Stimulated activated CD8-positive, alpha-beta memory T cell treated with anti-CD3 and anti-CD28 coated beads, Interleukin-7, amount 100 ng/mL, for 1 hour (primary cell): ENCODE measurements at places on chromosomes 2 and 18.

- no peak for DNase-seq
These were observed 494.8 kb downstream of the CMPK2 start for GRCh38 chr2:6370753-6371551.

DNA sequence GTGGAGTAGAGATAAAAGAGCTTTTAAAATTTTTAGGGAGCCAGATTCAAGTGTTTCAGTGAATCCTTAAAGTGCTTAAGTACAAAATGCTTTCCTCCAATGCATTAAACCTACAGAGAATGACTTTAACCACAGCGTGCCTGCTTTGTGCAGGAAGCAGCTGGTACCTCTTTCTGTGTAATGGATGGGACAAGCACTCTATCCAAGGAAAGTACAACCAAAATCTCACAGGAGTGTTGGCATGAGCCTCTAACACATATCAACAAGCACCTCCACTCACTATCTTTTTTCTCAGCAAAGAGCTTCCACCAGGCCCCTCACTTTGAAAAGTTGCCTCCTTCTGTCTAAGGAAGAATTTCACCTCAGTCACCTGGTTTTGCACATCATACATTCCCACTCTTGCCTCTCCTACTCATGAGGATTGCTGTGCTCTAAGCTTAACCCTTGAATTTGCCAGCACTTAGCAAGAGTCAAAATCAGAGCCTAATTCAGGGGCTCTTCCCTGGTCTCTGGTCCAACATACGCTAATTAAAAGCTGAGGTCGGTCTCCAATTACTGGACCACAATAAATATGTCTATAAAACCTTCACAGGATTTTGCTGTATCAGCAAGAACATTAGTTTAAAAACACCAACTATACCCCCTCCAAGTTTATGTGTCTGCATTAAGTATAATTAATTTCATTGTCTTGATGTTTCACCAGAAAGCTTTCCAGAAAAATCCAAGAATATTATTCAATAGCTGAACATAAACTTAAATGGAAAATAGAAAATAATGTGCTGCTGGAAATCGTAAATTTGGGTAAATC is 68.9 kb downstream of the ZNF521 start:
- DNase-seq = no peak

GRCh38 chr2:18548621-18549020 is 11.8 kb downstream of the RDH14 start:
- DNase-seq = no peak

DNA sequence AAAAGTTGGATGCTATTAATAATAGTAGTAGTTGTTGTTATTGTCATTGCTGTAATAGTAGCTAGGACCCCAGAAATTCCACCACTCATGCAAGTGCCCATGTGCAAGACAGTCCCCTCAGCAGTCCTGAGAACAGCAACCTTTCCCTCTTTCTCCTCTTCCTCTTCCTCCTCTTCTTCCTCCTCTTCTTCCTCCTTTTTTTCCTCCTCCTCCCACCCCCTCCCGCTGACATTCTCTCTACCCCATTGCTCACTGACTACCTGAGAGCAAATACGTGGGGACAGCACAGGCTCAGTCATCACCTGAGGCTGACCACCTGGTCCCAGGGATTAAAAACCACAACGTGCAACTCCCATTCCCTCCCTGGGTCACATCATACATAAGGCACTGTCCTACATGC is 41.8 kb downstream of the SMAD7 start:
- DNase-seq = no peak

GRCh38 chr2:16664052-16664731 is 1.4 kb downstream of the CYRIA start:
- DNase-seq = no peak

DNA sequence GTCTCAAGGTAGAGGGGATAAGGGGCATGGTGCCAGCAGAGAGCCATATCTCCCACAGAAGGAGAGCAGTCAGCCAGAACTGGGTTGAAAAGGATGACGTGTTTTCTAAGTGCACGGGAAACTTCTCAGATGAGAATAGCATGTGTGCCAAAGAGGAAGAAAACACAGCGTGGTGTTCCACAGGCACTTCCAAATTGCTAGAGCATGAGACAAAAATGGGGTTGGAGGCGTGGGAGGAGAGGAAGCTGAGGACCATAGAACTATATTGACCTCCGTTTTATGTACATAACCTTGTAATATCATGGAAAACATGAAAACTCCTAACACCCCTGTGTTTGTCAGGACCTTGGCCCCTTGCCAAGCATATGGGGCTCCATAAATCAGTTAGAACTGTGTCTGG is 682.7 kb upstream of the RAB6C start:
- no peak for DNase-seq
